ENCODE measurements at places on chromosomes 2 and 18.

GRCh38 chr2:226963528-226963927 lies 127.7 kb downstream of the RHBDD1 start:
- no peak for DNase-seq

- DNase-seq: no peak
Measured at GRCh38 chr2:183349091-183349490, 224.8 kb downstream of the NUP35 start.

DNA sequence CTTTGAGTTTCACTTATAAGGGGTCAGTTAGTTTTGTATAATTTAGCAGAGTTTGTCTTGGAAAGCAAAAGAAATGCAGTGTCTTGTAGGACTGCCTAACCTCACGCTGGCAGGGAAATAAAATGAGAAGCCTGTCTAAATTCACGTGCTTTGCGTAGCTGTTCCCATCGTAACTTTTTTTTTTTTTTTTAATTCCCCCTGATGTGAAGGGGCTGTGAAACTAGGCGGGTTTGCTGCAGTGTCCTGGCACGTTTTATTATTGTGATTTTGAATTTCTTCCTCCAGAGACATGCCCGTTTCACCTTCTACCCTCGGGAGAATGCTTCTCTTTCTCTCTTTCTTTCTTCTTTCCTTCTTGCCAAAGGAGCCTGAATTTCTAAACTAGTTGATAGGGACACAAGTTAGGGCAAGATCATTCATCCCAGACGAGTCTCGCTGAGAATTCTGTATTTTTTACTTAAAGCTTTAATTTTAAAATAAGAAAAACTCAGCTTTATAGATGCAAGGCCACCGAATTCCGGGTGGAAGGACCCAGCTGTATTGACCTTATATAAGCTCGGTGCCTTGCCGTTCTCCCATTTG lies 2.3 kb downstream of the MEIS1 start:
- DNase-seq: no peak

DNA sequence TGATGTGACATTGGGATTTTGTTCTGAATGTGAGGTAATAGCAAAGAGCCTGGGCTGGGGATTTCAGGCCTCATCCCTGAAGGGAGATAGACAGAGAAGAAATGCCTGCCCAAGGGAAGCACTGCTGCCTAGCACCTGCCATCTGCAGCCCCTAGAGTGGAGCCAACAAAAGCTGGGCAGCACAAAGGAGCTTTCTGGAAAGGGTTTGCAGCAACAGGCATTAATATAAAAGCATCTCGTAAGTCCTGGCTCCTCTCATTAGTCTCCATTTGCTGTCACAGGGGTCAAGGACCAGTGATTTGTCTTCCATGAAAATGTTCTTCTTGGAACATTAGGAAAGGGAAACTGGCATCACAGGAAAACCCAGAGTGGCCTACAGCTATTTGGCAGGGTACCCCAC lies 157.2 kb upstream of the SLC14A2 start:
- no peak for DNase-seq

DNA sequence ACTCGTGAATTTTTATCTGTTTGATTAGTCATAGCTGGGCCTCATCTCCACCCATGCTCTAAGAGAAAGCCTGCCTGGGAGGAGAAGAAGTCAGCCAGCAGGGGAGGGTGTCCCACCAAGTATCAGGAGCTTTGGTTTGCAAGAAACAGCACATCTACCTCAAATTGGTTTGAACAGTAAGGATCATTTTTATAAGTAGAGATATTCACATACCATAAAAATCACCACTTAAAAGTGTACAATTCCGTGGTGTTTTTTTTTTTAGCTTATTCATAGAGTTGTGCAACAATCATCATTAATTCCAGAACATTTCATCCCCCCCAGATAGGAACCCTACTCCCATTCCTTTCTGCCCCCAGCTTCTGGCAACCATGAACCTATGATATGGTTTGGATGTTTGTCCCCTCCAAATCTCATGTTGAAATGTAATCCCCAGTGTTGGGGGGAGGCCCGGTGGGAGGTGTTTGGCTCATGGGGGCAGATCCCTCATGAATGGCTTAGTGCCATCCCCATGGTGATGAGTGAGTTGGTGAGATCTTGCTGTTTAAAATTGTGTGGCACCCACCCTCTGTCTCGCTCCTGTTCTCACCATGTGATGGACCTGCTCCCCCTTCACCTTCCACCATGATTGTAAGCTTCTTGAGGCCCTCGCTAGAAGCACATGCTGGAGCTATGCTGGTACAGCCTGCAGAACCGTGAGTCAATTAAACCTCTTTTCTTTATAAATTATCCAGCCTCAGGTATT lies 36.2 kb upstream of the HS6ST1 start:
- no peak for DNase-seq

DNA sequence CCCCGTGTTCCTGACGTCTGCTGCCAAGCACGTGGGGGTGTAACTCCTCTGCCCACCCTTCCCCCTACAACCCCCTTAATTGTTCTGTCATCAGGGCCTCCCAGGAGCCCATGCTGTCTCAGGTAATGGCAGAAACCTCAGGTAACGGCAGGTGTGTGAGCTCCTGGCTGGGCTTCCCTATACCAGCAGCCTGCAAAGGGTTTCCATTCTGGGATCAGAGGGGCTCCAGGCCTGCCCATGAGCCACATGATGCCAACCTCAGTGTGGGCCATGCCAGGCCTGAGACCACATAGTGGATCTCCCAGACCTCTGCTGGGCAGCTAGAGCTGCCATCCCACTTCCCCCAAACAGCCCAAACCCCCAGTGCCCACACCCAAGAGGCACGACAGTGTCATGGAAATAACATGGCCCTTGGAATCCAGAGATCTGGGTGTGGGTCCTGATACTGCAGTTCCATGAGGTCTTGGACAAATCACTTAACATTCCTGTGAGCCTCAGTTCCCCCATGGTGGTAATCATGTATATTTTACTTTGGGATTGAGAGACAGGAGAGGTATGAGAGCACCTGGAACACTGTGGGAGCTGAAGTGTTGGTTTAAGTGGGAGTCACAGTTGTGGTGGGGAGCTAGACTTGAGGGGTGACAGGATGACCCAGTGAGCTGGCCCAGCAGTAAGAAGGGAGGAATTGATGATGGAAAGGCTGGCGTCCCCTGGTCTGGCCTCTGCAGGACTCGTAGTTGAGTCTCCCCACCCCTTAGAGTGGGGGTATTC lies 59.6 kb downstream of the ATOH8 start:
- DNase-seq: no peak

GRCh38 chr18:74546751-74547530 lies 12.6 kb downstream of the CNDP1 start:
- no peak for DNase-seq

GRCh38 chr2:69060938-69061501 lies 48.0 kb downstream of the ANTXR1 start:
- no peak for DNase-seq

DNA sequence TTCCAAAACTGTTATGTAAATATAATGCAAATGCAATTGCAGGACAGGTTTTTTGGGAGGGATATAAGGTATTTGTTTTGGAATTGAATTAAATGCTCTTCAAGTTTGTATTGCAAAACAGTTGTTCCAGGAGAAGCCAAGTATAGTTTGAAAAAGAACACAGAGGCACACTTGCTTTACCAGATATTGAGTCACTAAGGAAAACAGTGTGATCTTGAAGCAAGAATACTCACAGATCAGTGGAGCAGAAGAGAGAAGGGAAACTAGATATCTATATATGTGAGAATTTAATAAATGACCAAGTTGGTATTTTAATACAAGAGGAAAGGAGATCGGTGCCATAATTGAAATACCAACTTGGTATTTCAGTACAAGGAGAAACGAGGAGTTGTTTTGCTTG lies 178.9 kb downstream of the CAPN13 start:
- no peak for DNase-seq

GRCh38 chr18:9737006-9737405 lies 28.9 kb downstream of the RAB31 start:
- no peak for DNase-seq

DNA sequence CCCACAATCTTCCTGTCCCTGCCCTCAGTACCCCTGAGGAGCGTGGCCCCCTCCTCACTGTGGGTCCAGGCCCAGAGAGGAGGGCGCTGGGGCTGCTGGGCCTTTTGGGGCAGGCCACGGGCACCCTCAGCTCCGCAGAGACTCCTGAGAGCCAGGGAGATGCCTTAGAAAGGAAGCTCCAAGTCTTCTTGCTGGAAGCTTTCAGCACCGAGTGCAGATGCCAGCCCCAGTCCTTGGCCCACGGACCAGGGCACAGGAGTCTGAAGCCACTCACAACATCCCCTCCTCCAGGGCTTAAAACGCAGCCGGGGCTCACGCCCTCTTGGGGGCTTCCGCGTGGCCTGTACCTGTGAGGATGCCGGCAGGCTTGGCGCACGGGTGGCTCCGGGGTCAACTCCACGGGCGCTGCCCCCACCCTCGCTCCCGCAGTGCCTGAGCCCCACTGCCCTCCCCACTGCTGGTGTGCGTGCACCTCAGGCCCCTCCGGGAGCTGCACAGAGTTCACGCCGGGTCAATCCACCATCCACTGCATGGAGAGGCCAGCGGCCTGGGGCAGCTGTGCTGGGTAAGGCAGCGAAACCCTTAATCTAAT lies 72.1 kb upstream of the CTDP1 start:
- DNase-seq: no peak

- no peak for DNase-seq
Measured at GRCh38 chr18:58998401-58999203, 133.9 kb downstream of the ZNF532 start.

GRCh38 chr2:150817422-150817821 lies 330.0 kb upstream of the RND3 start:
- no peak for DNase-seq

DNA sequence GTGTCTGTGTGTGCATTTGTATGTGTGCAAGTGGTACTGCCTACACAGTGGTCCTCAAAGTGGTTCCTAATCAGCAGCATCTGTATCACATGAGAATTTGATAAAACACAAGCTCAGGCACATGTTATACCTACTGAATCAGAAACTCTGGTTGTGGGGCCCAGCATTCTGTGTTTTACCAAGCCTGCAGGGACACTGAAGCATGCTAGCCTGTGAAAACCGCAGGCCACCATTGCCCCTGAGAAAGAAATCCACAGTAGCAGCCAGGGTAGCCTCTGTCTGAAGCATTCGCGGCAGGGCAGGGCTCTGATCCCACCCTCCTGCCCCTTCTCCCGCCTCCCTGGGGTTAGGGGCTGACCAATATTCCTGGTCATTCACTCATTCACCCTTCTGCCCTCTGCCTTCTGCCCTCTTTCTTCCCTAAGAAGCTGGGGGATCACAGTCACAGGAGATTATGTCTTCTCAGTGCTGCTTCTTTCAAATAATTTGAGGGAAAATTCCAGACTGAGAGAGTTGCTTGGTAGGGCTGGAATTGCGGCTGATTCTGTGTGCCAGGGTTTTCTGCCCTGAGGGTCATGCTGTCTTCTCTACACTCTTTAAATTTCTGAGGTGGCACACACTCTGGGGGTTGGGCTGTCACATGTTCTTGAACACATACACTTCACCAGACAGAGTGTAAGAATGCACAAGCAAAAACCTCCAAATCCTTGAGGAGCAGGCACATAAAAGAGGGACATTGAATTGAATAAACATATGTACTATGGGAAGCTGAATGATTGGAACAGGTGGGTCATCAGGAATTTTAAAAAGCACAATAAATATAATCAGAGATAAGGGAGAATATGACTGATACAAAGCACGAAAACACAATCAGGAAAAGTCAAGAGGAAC lies 126.6 kb upstream of the SEC11C start:
- no peak for DNase-seq

GRCh38 chr2:18788592-18788991 lies 199.2 kb upstream of the NT5C1B start:
- no peak for DNase-seq

DNA sequence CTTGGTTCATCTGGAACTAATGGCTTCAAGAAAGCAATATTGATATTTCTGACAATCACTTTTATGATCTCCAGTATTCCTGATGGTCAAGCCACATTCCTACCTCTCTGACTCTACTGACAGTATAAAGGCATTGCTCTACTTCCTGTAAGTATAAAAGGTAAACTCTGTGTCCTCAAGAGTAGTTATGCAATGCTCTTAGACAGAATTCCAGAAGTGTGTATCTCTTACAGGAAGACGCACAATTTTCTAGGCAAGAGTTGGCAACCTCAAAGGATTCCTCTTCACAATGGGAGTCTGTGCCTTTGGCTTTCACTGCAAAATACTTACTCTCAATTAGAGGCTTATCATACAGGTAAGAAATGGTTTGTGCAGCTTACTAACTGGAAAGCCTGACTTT lies 100.1 kb downstream of the THADA start:
- no peak for DNase-seq

GRCh38 chr2:238141541-238142318 lies 3.3 kb downstream of the KLHL30 start:
- DNase-seq: no peak

GRCh38 chr18:8684577-8684976 lies 20.8 kb upstream of the MTCL1 start:
- no peak for DNase-seq

DNA sequence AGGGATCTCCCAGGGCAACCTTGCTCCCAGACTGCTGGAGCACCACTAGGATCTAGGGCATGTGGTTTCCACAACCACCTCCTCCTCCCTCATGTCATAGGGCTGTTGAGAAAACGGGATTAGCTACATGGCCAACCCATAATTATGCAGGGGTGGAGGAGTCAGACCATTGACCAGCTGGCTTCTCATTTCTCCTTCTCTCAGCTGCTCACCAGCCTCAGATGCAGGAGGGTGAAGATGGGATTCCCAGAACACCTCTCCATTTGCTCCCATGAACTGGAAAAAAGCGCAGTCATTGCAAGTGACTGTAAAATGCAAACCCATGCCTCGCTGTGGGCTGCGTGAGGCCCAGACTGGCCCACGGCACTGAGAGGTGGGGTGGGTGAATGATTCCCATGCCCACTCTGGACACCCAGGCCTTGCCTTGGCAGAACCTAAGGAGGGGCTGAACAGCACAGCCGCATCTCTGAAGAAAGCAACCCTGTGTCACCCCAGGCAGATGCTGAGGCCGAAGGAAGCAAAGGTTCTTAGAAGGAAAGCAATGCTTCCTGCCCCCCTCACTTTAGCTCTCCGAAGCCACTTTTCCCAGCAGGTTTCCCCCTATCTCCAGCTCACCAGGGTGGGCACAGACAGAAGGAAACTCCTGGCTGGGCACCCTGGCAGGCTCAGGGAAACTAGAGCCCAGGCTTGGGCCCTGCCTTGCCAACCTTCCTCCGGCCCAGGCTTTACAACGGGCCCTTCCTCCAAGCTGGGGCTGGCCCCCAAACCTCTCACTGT lies 69.6 kb upstream of the RTN4 start:
- DNase-seq: no peak

Measured in stimulated activated CD4-positive, alpha-beta T cell treated with anti-CD3 and anti-CD28 coated beads, TNF-alpha, amount 100 ng/mL, for 48 hours (primary cell).